ENCODE measurements at places on chromosomes 7 and 10. TPM values are rescaled to one million over a fixed set of nuclear protein-coding genes. Genes with fewer than 3 reads are reported as not detected.

DNA sequence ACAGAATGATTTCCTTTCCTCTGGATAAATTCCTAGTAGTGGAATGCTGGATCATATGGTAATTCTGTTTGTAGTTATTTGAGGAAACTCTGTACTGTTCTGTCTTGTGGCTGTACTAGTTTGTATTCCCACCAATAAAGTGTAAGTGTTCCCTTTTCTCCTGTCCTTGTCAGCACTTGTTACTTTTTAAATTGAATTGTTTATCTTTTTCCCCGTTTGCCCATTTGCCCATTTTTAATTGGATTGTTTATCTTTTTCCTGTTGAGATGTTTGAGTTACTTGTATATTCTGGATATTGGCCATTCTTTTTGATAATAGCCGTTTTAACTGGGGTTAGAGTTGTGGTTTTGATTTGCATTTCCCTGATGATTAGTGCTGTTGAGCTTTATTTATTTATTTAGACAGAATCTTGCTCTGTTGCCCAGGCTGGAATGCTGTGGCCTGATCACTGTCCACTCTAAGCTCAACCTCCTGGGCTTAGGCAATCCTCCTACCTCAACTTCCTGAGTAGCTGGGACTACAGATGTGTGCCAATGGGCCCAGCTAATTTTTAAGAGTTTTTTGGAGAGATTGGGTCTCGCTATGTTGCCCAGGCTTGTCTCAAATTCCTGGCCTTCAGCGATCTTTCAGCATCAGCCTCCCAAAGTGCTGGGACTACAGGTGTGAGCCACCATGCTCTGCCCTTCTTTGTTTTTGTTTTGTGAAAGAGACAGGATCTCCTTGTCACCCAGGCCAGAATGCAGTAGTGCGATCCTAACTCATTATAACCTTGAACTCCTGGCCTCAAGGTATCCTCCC lies 23.0 kb downstream of the BMPR1A start:
- DNase-seq: no peak

Gene ERVW-1
- total RNA-seq: not detected

DNA sequence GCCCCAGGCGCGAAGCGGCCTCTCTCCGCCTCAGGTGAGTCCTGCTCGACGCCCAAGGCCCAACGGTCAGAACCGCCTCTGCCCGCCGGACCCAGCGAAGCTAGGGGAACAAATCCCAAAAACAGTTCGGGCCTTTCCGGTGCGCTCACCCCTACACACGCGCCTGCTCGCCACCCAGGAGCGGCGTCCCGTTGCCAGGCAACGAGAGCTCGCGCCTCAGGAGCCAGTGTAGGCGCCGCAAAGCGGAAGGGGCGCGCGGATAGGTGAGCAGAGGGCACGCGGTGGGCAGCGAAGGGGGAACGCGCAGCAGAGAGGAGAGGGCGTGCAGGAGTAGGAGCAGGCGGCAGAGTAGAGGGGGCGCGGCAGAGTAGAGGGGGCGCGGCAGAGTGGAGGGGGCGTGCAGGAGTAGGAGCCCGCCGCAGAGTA lies at the start of the genes DYDC1 and DYDC2:
DYDC1 (minus strand) TSS at position 193 of the 426 bp plus-strand sequence. CDS start 4,154 bp downstream, outside the sequence.
DYDC2 (plus strand) TSS at position 219 of the 426 bp plus-strand sequence. CDS start 5,663 bp downstream, outside the sequence.
- peak; percentile 57 for DNase-seq

DNA sequence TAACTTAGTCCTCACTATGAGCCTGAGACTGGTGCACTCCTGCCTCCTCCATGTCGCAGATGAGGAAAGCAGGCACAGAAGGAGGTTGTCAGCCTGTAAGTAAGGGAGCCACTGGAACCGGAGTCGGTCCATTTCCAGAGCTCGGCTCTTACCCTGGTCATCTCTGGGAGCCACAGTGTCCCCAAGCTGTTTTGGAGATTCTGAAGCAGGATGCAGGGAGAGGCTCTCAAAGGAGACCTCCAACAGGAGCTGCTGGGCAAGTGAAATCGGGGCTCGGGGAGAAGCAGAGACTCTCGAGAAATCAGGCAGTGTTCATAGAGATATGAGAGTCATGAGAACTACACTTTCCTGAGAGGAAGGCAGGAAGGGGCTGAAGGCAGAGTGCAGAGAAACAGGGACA lies 39.0 kb downstream of the VSTM4 start:
- peak; percentile 23 for DNase-seq

GRCh38 chr10:80172896-80173295 lies 32.4 kb downstream of the ANXA11 start:
- DNase-seq: no peak

GRCh38 chr10:72245949-72246525 lies 27.7 kb upstream of the DDIT4 start:
- DNase-seq: no peak

DNA sequence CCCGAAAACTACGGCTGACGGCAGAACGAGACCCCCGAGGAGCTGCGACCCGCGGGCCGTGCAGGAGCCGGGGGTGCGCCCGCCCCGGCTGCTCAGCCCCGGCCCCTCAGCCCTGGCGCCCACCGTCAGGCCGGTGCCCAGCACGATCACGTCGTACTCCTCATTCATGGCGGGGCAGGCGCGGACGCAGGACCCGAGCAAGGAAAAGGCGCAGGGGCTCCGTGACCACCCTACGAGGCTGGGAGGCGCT lies 218 bp downstream of the GDI2 start:
- no peak for DNase-seq

Gene STK32C
- 3.3 TPM for total RNA-seq

GRCh38 chr7:144255471-144255897 lies 9.1 kb downstream of the OR2A7 start:
- no peak for DNase-seq

- no peak for DNase-seq
These were observed 930 bp downstream of the GARIN1A start for GRCh38 chr7:128672927-128673517.

DNA sequence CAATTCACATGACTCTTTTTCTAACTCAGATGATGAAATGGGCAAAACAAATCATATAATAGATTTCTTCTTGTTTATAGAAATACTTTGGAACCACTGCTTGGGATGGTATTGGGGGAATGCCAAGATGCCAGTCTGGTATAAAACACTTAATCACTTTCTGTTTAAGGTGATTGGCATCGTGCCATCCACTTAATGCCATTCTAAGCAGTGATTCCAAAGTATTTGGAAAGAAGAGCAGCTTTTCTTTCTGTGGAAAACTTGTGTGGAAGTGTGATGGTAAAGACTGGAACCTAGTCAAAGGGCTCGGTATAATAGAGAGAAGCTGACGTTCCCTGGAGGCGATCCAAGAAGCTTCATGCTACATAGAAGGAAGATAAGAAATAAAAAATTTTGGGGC lies 120.6 kb downstream of the TMEM26 start:
- DNase-seq: no peak

Gene NPC1L1
- 21.1 TPM for total RNA-seq

DNA sequence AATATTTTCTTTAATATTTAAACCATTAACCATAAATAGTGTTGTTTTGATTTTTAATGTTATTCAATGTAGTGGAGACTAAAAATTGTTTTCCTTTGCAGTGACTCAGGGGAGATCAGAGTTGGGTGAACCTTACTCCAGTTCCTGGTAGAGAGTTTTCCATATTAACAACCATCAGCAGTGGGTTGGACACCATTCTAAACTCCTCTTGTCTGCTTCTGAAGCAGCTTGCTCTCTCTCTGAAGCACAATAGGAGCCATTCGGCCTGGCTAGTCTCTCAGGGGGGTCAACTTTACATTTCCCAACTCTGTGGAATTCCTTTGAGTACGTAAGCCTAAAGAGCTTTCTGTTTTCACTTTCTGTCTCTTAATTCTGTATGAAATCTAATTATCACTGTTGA lies 9.4 kb upstream of the NRG3 start:
- DNase-seq: no peak

Gene MSS51
- 0.50 TPM for total RNA-seq

GRCh38 chr10:125014836-125015355 lies 73.0 kb downstream of the ZRANB1 start:
- DNase-seq: no peak

Gene SAMD9L
- 1.1 TPM for total RNA-seq

Gene MALRD1
- not detected for total RNA-seq

GRCh38 chr7:91162436-91162835 lies 101.8 kb upstream of the FZD1 start:
- no peak for DNase-seq

GRCh38 chr10:132360766-132361447 lies 28.9 kb downstream of the LRRC27 start:
- DNase-seq: no peak

Gene DNTT
- not detected for total RNA-seq

- no peak for DNase-seq
These were observed 176.1 kb downstream of the SH3PXD2A start for GRCh38 chr10:103679096-103679790.

DNA sequence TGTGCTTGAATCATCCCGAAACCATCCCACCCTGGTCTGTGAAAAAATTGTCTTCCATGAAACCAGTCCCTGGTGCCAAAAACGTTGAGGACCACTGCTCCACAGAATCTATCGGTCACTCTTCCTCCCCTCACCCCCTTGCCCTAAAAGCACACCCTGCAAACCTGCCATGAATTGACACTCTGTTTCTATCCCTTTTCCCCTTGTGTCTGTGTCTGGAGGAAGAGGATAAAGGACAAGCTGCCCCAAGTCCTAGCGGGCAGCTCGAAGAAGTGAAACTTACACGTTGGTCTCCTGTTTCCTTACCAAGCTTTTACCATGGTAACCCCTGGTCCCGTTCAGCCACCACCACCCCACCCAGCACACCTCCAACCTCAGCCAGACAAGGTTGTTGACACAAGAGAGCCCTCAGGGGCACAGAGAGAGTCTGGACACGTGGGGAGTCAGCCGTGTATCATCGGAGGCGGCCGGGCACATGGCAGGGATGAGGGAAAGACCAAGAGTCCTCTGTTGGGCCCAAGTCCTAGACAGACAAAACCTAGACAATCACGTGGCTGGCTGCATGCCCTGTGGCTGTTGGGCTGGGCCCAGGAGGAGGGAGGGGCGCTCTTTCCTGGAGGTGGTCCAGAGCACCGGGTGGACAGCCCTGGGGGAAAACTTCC lies 784 bp upstream of the SERPINE1 start:
- DNase-seq: peak; percentile 96

GRCh38 chr7:91243591-91244301 lies 20.5 kb upstream of the FZD1 start:
- DNase-seq: no peak

DNA sequence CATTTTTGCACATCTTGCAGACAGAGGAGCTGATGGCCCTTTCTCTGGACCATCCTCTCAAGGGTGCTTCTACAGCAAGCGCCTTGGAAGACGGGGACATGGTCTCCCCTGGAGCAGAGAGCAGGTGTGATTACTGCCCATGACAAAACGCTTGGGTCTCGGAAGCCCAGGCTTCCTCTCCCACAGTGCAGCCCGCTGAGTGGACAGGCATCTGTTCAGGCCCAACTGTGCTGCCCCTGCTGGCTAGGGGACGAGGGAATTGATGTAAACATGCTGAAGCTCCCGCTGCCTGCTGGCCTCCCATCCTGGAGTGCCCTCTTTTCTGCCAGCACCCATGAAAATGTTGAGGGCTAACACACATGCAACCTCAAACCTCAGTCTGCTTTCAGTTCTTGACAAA lies 14.3 kb downstream of the IL15RA start:
- DNase-seq: no peak

DNA sequence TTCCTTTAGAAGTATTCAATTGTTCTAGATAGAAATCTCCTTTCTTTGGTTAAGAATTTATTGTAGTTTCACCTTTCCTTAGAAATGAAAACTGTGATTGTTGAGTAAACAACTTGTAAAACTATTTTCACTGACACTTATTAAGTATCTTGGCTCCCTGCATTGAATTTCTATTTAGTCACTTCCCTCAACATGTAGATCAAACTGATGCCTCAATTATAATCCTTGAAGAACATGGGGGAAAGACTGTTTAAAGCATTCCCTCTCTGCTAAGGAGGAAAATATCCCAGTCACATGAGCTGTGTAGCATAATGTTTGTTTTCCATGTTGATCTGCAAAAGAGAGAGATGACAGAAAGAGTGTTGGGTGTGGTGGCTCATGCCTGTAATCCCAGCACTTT lies 99.7 kb downstream of the PDE1C start:
- no peak for DNase-seq

GRCh38 chr7:106629516-106629915 lies 31.4 kb downstream of the CCDC71L start:
- DNase-seq: no peak

Gene OPN1SW
- total RNA-seq: not detected

- no peak for DNase-seq
These were observed 66.0 kb downstream of the NPSR1 start for GRCh38 chr7:34723866-34724490.

GRCh38 chr10:77604941-77605351 lies 32.7 kb downstream of the KCNMA1 start:
- DNase-seq: no peak

GRCh38 chr10:92290076-92290836 lies 622 bp downstream of the CPEB3 start:
- DNase-seq: peak; percentile 63

DNA sequence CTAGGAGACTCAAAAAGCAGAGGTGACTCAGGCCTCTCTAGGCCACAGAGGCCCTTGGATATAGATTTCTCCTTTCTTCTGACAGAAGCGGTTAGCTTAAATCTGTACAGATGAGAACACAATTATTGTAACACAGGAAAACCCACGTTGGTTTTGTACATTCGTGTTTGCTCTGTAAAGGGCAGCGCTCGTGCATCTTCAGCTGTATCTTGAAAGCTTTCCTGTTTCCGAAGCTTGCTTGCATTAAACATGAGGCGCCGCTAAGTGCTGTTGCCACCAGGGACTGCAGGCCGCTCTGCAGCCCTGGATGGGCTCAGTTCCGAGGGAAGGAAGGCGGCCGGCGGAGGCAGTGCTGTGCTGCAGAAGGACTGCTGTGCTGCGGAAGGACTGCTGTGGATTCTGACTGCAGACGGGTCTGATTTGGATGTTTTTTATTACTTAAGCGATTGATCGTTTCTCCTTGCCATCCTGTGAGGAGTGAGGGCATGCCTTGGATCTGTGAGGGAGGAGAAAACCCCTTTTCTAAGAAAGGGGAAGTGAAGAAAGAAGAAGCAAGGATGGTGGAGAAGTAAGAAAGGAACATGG lies 53.3 kb downstream of the FHIP2A start:
- DNase-seq: no peak

Gene NEUROG3
- total RNA-seq: not detected

Gene MDFIC
- 8.0 TPM for total RNA-seq

- no peak for DNase-seq
These were observed 253.6 kb upstream of the NPVF start for GRCh38 chr7:25481891-25482290.

Gene NRAP
- total RNA-seq: 0.05 TPM

DNA sequence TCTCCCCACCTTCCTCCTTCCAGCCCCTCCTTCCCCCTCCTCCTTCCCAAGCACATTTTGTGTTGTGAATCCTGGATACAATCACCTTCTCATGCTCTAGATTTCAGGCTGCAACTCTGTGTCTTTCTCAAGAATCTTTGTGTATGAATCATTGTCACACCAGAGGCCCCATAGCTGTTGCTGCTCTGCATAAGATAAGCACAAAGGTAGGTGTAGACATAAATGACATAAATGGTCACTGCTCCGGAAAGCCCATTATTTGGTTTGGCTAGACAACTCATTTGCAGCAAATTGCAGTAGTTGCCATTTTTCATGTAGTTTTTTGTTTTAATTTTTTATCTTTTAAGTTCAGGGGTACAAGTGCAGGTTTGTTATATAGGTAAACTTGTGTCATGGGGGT lies 216.3 kb upstream of the NRP1 start:
- DNase-seq: no peak

Gene CFAP70
- total RNA-seq: 2.8 TPM

- no peak for DNase-seq
These were observed 83.7 kb upstream of the PDGFA start for GRCh38 chr7:603152-603951.

Gene SUN3
- not detected for total RNA-seq

Measured in left lobe of liver (tissue), 2 donors.